Stimulated activated naive CD4-positive, alpha-beta T cell (primary cell): ENCODE measurements at places on chromosomes 12 and 14.

- DNase-seq: no peak
These were observed 5.3 kb upstream of the PLEKHG3 start for GRCh38 chr14:64698903-64699302.

DNA sequence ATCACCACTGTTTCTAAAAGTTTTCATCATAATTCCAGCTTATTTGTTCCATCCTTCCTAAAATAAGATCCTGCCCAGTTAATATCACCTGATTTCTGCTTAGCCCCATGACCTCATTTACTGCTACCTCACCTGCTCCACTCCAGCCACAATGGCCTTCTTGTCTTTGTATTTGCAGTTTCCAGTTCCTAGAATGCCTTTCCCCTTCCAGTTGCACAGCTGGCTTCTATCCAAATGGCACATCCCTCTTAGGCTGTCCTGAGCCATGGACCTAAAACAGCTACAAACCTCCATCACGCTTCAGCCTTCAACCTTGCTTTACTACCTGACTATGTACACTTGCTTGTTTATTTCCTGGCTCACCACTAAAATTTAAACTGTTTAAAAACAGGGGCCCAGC is 6.5 kb upstream of the LGMN start:
- no peak for DNase-seq

DNA sequence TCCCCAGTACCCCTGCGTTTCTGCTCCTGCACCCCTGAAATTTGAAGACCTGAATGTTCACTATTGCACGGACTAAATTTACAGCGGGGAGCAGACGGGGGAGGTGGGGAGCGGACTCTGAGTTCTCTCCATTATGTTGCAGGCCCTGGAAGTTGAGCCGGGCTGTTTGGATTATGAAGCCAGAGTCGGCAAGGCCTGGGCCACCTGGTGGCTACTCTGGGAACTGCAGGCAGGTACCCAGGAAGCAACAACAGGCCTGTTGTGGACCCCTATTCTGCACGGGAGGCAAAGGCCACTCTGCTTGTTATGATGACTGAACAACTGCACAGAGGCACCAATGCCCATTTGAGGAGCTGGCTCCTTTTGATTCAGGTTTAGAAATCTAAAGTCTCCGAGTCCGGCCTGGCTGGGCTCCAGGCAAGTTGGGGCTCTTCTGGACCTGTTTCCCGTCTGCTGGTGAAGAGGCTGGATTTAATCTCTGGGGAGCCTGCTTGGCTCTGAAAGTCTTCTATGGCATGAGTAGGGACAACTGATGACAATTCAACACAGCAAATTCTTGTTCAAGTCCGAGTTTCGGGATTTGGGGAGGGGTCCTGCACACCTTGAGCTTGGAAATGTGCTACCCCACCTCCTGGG is 34.1 kb upstream of the FAM181A start:
- DNase-seq: peak; percentile 48

- DNase-seq: no peak
These were observed 76.2 kb upstream of the FRMD6 start for GRCh38 chr14:51575349-51576116.

GRCh38 chr12:8127138-8127537 is 3.7 kb downstream of the CLEC4A start:
- DNase-seq: peak; percentile 75

DNA sequence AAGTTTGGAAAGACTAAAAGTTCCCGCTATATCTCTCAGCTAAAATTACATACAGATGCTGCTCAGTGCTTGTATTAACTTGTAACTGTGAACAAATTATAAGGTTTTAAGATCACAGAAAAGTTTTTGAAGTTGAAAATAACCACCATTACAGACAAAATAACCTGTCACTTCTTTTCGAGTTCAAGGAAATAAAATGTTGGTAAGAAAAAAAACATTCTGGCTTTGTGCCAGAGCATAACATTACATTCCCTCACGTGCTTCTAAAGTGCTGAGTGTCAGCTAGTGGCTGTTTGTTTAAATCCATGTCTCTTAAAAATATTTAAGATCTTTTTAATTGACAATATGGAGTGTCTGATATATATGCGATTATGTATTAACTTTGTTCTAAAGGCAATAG is 27.2 kb upstream of the ADAMTS20 start:
- DNase-seq: no peak

DNA sequence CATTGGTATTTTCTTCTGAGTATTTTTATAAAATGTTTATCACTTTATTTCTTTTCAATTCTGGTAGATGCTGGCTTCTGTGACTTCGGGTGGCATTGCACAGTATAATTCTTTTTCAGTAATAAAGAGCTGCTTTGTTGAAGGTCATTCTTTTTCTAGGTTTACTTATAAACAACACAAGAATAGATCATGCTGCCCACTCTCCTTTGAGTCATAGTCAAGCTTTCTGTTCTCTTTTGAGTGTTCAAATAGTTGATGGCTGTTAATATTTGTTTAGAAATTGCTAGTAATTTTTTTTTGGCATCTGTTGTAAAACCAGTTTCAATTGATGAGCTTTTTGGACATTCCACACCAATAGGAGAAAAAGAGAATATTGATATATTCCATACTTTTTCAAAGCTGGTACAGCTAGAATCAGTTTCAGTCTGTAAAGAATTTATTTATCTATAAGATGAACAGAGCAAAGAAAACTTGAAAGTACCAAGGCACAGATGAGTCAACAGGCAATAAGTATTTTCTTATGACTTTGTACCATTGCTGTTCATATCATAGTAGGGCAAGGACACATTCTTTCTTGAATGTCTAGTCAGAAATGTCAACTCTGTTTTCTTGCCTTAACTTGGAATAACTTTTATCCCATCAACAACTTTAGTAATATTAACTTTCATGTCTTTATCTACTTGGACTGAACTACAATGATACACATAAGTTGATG is 513.0 kb upstream of the SEL1L start:
- DNase-seq: no peak

- DNase-seq: no peak
These were observed 8.8 kb upstream of the BICDL1 start for GRCh38 chr12:119980242-119980641.

GRCh38 chr14:100124551-100125088 is 34.8 kb downstream of the DEGS2 start:
- no peak for DNase-seq

- DNase-seq: no peak
These were observed 114.4 kb downstream of the PRKCH start for GRCh38 chr14:61435563-61436337.

DNA sequence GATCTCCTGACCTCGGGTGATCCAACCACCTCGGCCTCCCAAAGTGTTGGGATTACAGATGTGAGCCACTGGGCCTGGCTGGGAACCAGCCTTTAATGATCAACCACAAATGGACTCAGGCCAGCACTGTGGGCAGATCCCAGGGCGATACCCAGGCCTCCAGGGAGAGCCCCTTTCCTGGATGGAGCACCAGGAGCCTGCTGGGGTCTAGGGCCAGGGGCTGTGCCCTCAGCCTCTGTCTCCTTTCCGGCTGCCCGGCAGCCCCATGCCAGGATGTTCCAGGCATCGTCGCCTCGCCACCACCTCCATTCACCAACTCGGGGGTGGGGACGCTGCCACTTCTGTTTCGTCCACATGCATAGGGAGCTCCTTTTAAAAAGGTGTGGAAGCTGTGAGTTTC is 2.3 kb downstream of the ADGRD1 start:
- no peak for DNase-seq

DNA sequence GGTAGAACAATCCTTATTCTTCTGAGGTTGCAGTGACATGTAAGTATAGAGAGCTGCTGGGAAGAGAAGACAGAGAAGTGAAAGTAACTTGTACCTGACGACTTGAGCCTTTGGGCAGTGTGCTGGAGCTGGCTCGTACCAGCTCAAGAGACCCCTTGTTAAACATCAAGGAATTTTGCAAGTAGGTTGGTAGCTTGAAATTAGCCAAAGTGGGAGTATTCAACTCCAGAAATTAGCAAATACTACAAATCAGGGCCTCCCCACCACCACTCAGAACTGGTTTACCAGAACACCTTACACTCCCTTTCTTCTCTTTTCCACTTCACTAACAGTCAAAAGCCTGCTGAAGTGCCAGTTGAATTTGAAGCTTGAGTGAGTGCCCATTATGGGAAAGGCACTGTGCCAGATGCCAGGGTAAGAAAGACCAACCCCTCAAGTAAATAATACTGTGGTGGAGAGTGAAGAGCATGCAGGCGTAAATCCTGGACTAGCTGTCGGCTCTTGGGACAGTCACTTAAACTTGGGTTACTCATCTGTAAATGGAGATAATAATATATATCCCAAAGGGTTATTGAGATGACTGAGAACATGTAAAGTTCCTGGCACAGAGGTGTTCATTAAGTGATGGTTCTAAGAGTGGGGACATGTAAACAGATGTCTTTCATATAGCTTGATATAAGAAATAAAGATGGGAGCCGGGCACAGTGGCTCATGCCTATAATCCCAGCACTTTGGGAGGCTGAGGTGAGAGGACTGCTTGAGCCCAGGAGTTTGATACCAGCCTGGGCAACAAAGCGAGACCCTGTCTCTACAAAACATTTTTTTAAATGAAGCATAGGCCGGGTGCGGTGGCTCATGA is 27.0 kb upstream of the EID3 start:
- DNase-seq: no peak

DNA sequence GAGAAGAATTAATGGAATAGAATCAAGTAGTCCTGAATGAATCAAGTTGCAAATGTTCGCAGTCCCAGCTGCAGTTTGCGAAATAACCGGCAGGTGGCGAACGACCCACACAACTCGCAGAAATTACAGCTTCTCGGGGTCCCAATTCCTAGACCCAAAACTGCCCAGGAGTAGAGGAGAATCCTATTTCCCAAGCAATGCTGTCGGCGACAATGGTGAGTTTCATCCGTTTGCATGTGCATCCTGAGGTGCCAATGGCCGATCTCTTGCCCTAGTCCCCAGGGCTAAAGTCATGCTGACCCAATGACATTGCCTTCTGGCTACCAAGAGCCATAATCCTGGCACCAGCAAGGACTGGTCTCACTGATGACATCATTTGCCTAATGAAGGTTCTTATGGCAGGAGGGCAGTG is 8.5 kb upstream of the ASCL1 start:
- DNase-seq: peak; percentile 40

DNA sequence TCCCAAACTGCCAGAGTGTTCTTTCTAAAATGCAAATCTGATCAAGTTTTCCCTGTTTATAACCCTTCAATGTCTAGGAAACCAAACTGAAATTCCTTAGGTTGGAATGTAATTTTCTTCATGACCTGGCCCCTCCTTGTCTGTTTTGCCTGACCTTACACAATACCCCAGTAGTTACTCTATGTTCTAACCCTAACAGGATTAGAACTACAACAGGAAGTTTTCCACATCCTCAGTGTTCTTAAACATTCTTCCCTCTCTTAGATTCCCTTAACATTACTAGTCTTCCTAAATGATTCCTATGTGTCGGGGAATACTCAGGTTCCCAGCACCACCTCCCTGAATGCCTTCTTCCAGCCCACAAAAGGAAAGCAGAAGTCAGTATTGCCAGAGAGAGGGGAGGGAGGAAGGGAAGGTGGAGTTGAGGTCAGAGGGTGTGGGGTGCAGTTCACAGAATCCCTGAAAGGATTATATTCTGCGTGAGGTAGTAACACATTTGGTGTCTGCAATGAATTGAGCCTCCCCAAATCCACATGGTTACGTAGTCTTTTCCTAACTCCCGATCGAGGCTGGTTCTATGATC is 72.6 kb downstream of the BBS10 start:
- DNase-seq: no peak

DNA sequence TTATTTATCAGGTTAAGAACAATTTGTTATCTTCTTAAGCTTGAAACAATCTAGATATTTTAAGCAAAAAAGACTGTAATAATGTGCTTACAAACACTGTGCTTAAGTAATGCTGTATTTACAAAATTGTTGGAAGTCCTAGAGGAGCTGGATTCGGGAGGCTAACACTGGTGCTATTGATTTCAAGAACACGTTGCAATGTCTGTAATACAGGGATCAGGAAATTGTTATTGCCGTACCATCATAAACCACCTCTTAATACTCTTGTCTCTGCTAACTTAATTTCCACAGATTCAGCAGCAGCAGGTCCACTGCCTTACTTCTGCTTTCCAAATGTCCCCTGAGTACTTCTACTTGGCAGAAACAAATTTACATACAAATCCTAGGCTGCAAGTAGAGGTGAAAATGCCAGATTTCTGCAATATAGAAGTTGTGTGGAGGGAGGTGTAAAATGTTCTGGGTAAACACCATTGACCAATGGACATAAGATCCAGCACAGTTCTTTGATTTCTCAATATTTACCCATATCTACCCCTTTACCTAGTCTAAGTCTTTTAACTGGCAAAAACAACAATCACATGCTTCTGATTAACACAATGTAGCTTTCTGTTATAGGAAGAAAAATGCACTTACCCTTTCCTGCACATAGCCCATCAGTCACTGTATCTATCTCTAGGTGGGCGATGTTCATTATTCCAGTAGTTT is 663.4 kb downstream of the TMTC2 start:
- DNase-seq: no peak

DNA sequence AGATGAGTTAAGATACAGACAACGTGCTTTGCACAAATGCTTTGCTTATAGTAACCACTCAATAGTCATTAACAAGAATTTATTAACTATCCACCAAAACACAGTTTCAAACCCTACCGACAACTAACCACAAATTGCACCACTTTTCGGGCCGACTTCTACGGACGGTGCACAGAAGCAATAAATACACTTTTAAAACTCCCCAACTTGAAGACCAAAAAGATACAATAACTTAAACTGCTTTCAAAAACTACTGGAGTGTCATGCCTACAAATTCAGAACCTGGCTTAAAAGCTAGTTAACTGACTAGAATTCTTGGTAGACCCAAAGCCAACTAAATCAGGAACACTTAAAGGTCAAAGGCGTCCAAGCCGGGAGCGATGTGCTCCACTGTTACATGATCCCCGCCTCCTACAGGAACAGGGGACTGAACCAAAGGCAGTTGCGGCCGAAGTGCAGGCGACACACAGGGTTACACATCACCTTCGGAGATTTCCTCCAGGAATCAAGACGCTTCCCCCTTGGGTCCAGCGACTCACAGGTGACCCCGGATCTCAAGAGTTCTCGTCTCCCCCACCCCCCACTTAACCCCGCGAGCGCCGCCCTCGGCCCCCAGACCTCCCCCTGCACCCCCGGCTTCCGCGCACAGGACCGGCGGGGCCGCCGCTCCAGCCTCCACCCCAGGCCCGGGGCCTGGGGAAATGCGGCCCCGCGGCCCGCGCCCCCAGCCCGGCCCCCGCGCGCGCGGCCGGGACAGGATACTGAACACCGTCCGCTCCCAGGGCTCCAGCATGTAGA is 507 bp downstream of the SPTSSA start:
- peak; percentile 13 for DNase-seq

GRCh38 chr14:61518403-61518802 is 176.9 kb upstream of the HIF1A start:
- no peak for DNase-seq

DNA sequence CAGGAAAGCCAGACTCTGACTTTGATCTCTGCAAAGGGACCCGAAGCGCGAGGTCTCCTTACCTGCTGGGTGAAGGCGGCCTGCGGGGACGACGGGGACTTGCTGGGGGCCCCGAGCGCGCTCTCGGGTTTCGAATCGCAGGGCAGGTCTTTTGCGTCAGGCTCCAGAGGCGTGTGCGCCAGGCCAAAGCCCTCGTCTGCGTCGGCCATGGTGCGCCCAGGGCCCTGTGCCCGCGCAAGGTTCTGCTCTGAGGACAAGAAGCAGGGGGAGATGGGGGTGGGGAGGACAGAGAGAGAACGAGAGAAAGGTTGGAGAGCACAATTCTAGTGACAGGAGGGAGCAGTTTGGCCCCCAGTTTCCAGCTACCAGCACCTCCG is 2.3 kb downstream of the TBX5 start:
- DNase-seq: no peak

GRCh38 chr12:42128327-42128726 is 16.3 kb downstream of the GXYLT1 start:
- no peak for DNase-seq
